ENCODE measurements at places on chromosomes 6 and 20. TPM values are rescaled to one million over a fixed set of nuclear protein-coding genes. Genes with fewer than 3 reads are reported as not detected.

GRCh38 chr6:149766156-149766769, 16.7 kb downstream of the PCMT1 start:
- no peak for DNase-seq

DNA sequence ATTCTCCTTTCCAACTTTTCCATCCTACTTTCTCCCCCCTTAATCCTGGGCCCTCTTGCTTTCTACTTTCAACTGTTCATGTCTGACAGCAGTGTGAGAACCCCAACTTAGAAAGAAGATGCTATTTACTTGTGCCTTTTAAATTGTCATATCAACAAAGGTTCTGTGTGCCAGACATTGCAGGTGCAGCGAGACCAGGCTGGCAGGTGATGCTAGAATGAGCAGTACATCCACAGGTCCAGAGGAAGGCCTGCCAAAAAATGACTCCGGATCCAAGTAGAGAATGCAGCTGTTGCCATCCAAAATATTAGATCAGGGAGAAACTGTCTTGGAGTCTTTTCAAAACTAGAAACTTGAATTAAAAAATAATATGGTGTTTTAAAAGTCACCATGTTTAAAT, 510.5 kb downstream of the LMBRD1 start:
- DNase-seq: no peak

Gene MCCD1
- not detected for total RNA-seq

DNA sequence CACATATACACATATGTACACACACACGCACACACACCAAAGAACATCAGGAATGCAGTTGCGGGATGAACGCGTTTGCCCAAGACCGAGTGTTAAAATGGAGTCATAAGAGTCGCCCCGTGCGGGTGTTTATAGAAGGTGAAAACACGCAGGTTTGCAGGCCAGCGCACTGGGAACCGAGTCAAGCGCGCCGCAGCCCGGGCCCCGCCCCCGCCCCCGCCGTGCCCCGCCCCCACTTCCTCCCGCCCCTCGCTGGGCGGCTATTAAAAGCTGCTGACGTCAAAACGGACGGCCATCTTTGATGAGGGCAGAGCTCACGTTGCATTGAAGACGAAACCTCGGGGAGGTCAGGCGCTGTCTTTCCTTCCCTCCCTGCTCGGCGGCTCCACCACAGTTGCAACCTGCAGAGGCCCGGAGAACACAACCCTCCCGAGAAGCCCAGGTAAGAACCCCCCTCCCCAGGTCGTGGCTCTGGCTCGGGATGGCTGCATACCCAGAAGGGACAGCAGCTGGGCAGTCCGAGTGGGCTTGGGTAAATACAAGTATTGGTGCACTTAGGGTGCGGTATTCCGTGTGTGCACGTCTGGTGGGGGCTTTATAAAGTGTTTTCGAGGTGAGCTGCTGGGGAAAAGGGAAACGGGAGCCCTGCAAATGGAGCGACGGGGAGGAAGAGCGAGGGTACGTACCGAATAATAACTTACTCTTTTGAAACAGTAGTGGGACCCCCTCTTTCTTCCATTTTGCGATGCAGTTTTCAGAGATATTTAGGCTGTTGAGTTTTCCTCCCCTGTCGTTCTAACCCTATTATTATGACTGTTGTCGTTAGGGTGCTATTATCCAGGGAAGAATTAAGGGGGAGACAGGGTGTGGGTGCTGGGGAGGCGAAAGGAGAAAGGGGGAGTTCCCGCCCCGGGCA, at the start of gene SNAP25:
SNAP25 (plus strand) TSS at position 295 of the 916 bp plus-strand sequence. CDS start 56,662 bp downstream, outside the sequence.
- peak; percentile 37 for DNase-seq

Gene RAET1G
- total RNA-seq: 0.76 TPM

DNA sequence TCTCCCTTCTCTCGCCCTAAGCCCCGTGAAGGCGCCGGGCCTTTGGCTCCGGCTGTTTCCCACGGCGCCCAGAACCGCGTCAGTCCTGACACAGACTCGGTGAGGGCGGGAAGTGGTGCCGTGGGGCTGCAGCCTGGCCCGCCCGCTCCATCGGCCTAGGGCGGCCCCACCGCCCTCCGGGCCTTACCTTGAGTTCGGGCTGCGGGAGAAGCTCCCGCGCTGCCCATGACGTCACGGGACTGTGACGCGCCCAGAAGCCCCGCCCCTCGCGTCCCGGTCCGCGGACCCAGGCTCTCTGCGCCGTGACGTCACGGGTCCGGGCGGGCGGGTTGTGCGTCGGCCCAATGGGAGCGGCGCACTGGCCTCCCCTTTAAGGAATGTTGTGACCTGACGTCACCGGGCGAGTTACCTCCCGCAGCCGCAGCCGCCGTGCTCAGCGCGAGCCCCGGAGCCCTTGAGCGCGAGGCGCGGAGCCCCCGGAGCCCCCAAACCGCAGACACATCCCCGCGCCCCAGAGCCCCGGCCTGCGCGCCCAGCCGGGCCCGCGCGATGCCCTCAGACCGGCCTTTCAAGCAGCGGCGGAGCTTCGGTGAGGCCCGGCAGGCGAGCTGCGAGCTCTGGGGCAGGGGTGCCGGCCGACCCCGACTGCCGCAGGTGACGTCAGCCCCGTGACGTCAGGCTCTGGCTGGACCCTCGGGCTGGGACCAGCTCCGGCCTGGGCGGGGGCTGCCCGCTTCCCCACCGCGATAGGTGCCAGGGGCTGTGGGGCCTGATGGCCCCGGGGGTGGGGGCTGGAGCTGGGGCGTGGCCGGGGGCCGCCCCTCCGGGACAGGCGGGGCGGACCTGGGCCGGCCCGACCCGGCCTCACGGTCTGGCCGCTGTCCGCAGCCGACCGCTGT, at the start of gene MAP1LC3A:
MAP1LC3A (plus strand) TSS at position 399 of the 899 bp plus-strand sequence; CDS start at position 550, 151 bp downstream.
- peak; percentile 92 for DNase-seq

Data from CD4-positive, CD25-positive, alpha-beta regulatory T cell (primary cell).